Foreskin keratinocyte (primary cell): ENCODE measurements at places on chromosomes 13 and 19. TPM values are rescaled to one million over a fixed set of nuclear protein-coding genes. Genes with fewer than 3 reads are reported as not detected.

DNA sequence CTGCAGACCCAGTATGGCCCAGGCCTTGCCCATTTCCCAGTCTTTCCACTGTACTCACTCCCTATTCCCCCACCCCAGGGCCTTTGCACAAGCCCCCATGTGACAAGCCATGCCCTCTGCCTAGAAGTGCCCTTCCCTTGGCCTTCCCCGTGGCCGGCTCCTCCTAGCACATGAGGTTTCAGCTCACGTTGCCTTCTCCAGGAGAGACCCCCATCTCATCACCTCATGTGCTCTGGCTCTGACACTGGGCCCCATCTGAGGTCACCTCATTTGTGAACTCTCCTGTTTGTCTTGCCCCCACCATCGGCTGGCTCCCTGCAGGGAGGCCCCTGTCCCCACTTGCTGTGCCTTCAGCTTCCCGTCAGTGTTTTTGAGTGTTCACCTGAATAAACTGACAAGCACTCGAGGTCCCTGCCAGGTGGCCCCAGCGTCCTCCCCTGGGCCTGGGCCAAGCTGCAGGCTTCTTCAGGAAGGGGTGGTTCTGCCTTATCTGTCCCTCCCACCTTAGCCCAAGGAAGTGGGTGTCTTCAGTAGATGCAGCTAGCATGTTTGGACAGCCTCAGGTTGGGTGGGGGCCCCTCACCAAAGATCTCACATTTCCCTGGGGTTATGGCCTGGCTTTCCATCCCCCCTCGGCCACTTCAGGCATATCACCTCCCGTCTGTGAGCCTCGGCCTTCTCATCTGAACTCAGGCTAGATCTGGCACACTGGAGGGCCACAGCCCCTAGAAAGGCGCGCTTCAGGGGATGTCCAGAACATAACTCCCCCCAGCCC, 3.8 kb upstream of the SLC25A42 start:
- no peak for DNase-seq

GRCh38 chr19:38003438-38004185, 96.6 kb downstream of the SIPA1L3 start:
- peak; percentile 91 for DNase-seq

DNA sequence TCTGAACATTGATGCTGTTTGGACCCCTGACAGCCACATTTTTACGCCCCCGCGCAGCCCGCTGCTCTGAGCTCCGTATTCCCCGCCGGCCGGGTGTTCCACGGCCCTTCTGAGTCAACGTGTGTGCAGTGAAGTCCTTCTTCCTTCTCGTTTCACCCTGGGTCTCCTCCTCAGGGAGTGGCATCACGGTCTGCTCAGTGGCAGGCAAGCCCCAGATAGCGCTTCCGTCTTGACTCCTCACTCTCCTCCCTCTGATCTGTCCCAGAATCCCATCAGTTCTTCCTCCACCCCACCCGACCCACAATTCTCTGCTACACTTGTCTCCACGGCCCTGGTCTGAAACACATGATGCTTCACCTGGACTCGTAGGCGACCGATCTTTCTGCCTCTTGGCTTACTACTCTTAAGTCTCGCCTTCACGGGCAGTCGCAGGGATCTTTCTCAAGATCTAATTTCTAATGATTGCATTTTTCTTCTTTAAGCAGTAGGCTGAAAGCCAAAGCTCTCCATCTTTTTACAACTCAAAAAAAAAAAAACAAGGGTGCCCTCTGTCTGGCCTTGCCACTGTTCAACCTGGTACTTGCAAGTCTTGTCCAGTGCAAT, 33.9 kb downstream of the CCNE1 start:
- DNase-seq = peak; percentile 47

GRCh38 chr19:55398200-55398925, 9.2 kb downstream of the UBE2S start:
- no peak for DNase-seq

Gene AZU1
- not detected in 2 replicates for total RNA-seq

DNA sequence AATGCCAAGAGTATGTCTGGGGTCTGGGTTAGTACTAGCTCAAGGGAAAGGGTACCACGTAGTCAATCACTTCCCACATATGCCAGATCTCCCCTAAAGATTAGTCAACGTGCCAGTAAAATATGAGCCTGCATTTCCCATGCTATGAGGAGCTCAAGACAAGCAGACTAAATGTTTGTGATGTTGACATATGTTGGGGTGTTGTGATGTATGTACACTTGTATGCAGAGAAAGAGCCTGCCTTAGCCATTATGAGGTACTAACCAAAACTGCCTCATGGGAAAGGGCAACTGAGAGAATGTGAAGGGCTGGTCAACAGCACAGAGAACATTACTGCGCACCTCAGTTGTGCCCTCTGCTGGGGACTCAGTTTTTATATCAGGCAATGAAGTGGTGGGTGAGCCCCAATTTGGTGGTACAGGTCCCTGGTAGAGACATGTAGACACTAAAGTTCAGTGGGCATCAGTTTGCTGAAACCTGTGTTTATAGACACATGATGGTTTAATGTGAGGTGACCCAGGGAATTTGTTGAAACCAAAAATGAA, 287.0 kb downstream of the DCT start:
- DNase-seq = no peak

GRCh38 chr19:48113190-48113917, 2.7 kb upstream of the PLA2G4C start:
- no peak for DNase-seq

DNA sequence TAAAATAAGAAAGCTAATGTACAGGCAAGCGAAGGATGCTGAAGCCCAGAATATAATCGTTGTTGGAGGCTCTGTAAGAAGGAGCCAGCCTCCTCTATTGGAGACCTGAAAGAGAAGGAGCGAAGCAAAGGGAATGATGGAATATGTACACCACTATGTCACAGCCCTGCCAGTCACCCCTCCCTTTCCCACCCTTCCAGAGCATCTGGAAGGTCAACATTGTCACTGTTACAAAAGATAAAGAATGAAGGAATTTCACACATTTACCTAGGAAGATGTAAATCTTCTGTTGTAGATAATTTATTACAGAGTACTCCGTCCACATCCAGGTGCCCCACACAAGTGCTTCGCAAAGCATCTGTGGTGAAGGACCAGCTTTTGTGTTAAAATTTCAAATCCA, 39.7 kb upstream of the SACS start:
- no peak for DNase-seq

Gene MOB3A
- 30.1 and 32.9 TPM in 2 replicates for total RNA-seq

DNA sequence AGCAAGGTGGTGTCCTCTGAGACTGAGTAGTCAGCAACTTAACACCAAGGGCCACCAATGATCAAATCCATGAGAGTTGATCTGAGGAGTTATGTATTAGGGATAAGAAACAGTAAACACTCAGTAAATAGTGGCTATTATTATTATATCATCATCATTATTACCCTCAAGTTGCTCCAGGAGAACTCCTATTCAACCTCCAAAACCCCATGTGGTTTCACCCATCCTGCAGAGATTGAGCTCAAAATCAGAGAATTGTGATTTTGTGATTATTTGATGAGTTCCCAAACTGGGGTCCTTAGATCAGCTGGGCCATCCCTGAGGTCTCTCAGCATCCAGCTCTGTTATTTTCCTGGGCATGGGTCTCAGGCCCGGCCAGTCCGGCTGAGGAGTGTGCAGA, 3.5 kb upstream of the CGB7 start:
- DNase-seq = no peak

- DNase-seq = no peak
Measured at GRCh38 chr13:75508002-75508548, 26.1 kb upstream of the TBC1D4 start.

DNA sequence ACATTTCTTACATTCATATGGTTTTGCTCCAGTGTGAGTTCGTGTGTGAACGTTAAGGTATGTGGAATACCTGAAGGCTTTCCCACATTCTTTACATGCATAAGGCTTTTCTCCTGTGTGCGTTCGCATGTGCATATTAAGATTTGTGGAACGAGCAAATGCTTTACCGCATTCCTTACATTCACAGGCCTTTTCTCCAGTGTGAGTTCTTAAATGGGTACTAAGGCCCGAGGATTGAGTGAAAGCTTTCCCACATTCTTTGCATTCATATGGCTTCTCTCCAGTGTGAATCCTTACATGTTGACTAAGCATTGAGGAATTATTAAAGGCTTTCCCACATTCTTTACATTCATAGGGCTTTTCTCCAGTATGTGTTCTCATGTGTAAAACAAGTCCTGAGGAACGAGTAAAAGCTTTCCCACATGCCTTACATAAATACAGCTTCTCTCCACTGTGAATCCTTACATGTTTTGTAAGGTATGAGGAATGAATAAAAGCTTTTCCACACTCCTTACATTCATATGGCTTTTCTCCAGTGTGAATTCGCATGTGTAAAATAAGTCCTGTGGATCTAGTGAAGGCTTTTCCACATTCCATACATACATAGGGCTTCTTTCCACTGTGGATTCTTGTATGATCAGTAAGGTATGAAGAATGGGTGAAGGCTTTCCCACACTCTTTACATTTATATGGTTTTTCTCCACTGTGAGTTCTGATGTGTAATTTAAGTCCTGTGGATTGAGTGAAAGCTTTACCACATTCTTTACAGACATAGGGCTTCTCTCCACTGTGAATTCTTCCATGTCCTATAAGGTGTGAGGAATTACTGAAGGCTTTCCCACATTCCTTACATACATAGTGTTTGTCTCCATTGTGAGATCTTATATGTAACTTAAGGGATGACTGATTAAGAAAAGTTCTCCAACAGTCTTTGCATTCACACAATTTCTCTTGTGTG, 10.7 kb downstream of the ZNF846 start:
- DNase-seq = no peak

DNA sequence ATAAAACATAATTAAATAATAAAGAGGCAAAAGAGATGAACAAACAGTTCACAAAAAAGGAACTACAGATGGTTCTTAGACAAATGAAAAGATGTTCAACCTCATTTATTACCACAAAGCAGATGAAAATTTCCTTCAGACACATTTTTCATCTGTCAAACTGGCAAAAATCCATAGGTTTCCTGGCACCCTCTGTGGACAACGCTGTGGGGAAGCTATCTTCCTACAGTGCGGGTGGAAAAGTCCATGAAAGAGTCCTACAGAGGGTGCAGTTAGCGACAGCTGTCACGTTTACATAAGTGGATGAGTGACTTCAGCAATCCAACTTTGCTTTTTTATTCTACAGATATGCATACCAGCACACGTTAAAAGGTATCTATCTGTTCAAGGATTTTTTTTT, 30.3 kb upstream of the PDCD5 start:
- DNase-seq = no peak
